Activated CD4-positive, alpha-beta T cell treated with anti-CD3 and anti-CD28 coated beads for 36 hours (primary cell): ENCODE measurements at places on chromosomes 2 and 18.

GRCh38 chr2:174730698-174731018 is 33.6 kb downstream of the CHRNA1 start:
- no peak for DNase-seq

- no peak for DNase-seq
Measured at GRCh38 chr2:6970551-6970950, 53.3 kb downstream of the RNF144A start.

DNA sequence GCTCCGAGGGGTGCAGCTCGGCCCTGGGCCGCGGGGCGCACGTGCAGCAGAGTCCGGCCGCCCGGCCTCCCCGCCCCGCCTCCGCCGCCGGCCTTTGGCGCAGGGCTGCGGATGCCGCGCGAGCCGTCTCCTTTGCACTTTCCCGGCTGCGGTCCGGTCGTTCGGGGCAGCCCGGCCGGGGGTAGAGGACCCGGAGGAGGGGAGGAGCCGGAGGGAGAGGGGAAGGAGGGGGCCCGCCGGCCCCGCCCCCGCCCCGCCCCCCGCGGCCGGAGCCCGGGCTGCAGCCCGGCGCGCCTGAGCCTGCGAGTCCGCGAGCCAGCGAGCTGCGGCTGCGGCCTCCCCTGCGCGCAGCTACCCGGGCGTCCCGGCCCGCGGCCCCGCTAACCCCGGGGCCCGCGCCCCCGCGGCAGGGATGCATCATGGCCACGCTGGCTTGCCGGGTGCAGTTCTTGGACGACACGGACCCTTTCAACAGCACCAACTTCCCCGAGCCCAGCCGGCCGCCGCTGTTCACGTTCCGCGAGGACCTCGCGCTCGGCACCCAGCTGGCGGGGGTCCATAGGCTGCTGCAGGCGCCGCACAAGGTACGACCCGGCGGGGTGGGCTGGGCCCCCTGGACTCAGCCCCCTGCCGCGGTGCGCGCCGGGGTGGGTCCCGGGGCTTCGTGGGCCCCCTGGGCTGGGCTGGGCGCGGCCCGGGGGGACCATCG is at the start of gene FHOD3:
Gene FHOD3 (plus strand): TSS at position 297 of the 709 bp plus-strand sequence. CDS start 123 bp downstream, at position 420.
- peak; percentile 45 for DNase-seq

DNA sequence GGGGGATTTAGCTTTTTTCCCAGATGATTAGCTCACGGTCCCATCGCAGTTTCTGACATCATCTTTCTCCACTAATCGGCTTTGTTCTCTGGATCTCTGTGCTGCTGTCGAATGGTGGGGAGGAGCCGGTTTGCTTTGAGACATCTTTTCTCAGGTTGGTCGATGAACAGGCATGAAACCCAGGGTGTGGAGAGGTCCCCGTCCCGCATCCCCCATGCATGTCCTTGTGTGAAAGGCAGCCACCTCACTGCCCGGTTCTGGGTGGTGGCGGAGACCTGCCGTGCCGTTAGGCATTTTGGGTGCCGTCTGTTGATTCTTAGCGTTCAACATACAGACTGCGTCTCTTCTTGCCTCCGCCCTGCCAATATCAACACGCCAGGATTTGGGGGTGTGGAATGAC is 57.8 kb downstream of the CTDP1 start:
- no peak for DNase-seq

- DNase-seq = no peak
Measured at GRCh38 chr2:222521099-222521498, 96.8 kb downstream of the SGPP2 start.
